ENCODE measurements at places on chromosomes 11 and 22.

GRCh38 chr11:27008811-27009535, 15.1 kb downstream of the FIBIN start:
- DNase-seq = no peak

DNA sequence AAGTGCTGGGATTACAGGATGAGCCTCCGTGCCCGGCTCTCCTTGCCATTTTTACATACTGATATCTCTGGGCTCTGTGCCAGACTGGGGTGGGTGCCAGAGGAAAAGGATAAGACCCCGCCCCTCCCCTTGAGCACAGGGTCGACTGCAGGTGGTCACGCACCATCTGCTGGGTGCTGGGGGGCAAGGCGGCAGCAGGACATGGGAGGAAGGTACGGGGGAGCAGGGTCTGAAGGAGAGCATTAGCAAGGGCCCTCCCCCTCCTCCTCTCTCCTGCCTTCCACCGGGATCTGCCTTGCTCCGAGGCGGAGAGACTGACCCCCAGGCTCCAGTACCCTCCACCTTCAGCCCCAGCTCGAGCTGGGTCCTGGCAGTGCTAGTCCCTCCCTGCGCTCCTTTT, 9.7 kb upstream of the PGA3 start:
- no peak for DNase-seq

GRCh38 chr11:47879259-47880158, 31.4 kb upstream of the NUP160 start:
- DNase-seq = no peak

- no peak for DNase-seq
Measured at GRCh38 chr11:92929246-92929645, 40.2 kb upstream of the MTNR1B start.

- peak; percentile 54 for DNase-seq
Measured at GRCh38 chr11:33692013-33692504, 8.6 kb downstream of the C11orf91 start.

GRCh38 chr11:24592360-24592759, 95.5 kb downstream of the LUZP2 start:
- DNase-seq = no peak

DNA sequence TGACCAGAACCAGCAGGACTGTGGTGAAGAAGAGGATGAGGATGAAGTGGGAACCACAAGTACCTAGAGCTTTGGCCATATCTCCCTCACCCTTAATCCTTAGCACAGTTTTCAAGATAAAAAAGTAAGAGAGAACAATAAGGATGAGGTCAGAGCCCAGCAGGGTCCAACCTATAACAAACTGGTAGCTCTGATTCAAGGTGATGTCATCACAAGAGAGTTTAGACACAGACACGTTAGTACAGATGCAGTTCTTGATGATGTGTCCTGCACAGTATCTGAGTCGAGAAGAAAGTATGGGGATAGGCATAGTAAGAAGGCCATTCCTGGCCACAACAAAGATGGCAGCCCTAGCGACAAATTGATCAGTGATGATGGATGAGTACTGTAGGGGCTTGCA, 586 bp downstream of the OR56A5 start:
- no peak for DNase-seq

DNA sequence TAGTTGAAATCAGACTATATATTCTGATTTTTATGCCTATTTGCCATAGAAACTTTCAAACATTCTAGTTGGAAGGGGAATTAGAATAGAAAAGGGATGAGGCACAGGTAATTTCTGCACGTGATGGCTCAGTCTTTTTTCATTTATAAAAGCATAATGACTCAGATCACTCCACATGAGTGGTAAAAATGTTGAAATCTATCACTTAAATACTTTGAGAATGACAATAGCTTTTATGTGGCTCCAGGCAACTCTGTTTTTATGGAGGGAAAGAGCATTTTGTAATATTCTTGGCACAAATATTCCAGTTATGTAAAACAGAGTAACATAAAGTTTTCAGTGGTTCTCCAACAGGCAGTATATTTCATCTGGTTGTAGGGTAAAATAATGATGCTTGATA, 5.9 kb upstream of the MMP3 start:
- no peak for DNase-seq

Measured in hepatic stellate cell (primary cell).